ENCODE measurements at places on chromosomes 7 and 10. TPM values are rescaled to one million over a fixed set of nuclear protein-coding genes. Genes with fewer than 3 reads are reported as not detected.

- peak; percentile 94 for DNase-seq
- H3K4me1 ChIP-seq = no peaks in the 10 kb centered on the region
- H3K4me3 ChIP-seq = peak overlapping the region; percentile 17
Measured at GRCh38 chr7:604001-604883, 84.6 kb upstream of the PDGFA start.

GRCh38 chr10:128009372-128010126 is 102.6 kb downstream of the PTPRE start:
- no peaks in the 10 kb centered on the region for H3K36me3 ChIP-seq
- no peaks in the 10 kb centered on the region for H3K27me3 ChIP-seq

The CALHM1 gene
- not detected for total RNA-seq

The TMEM225B gene
- total RNA-seq = not detected

DNA sequence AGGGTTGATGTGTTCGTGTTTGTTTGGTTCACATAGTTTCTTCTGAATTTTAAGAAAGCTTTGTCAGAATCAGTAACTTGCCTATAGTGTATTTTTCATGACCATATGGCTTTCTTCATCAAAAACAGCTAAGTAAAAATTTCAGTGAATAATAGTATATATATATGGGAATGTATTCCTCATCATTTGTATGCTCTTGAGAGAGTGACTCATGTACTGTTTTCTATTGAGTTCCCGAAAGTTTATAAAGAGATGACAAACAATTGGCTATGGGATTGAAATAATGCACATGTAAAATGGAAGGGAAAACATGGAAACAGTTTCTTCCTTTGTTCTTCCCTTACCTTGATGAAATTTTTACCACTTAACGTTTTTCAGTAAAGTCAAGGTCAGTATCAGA is 56.4 kb downstream of the KAT6B start:
- no peaks in the 10 kb centered on the region for H3K36me3 ChIP-seq
- no peak overlapping the region for H3K27ac ChIP-seq
- H3K4me3 ChIP-seq = no peak overlapping the region
- no peaks in the 10 kb centered on the region for H3K27me3 ChIP-seq
- no peak for DNase-seq

DNA sequence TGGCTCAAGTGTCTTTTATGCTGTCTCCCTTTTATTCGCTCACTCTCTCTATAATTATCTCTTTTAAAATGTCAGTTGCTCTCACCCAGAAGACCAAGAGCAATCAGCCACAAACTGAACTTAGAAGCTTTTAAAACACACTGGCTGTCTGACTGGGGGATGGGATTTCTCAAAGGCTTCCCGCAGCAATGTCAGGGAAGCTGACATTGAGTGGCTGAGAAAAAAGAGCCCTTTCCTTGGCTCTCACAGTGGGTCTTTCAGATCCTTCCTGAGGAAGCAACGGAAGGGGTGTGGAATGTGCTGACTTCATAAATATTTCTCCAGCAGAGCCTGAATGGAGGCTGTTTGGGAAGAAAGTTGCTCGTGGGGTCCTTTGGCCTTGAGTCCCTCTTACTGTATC is 445.7 kb upstream of the C7orf33 start:
- DNase-seq = no peak
- H3K27ac ChIP-seq = no peak overlapping the region
- no peaks in the 10 kb centered on the region for H3K36me3 ChIP-seq
- H3K4me3 ChIP-seq = no peak overlapping the region
- no peaks in the 10 kb centered on the region for H3K27me3 ChIP-seq
- no peaks in the 10 kb centered on the region for H3K4me1 ChIP-seq

DNA sequence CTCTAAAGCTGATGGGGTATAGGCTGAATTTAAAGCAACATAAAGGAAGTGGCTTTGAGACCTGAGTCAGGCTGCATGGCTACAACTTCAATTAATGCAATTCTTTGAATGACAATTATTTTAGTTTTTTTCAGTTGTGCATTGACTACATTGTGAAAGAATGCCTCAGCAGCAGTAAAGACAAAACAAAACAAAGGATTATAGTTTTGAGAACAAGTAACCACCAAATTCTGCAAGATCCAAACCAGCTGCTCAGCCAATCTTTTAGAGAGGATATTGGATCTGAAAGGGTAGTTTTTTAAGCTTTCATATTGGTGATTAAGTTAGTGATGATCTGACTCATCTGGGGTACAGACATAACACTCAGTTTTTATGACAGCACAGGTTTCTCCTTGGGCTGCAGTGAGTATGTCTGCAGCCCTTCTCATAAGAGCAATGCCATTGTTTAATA is 40.6 kb upstream of the ABCA13 start:
- H3K36me3 ChIP-seq = no peaks in the 10 kb centered on the region
- no peaks in the 10 kb centered on the region for H3K4me1 ChIP-seq
- no peaks in the 10 kb centered on the region for H3K27me3 ChIP-seq
- no peak overlapping the region for H3K4me3 ChIP-seq
- no peak for DNase-seq

GRCh38 chr7:11208883-11209465 is 235.3 kb downstream of the PHF14 start:
- no peaks in the 10 kb centered on the region for H3K27me3 ChIP-seq
- no peak overlapping the region for H3K4me3 ChIP-seq
- no peaks in the 10 kb centered on the region for H3K36me3 ChIP-seq

The KCNMA1 gene
- 2.3 TPM for total RNA-seq

The PILRA gene
- 6.2 TPM for total RNA-seq

DNA sequence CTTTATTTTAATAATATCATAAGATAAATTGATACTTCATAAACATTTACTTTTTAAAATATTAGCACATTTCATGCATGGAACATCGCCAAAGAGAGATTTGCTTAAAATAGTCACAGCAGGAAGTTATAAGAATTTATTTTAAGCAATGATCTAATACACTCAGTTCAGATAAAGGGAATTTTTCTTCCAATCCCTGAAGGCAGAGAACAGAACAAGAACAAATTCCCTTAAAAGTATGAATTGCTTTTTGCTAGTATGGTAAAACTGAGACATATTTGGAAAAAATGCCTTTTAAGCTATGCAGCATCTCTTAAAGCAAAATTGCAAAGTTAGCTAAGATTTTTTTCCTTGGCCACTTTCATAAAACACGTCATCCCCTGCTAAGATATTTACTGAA is 91.0 kb downstream of the SEMA3D start:
- H3K27me3 ChIP-seq = no peaks in the 10 kb centered on the region
- H3K27ac ChIP-seq = no peak overlapping the region
- DNase-seq = no peak

The OGA gene
- total RNA-seq = 50.9 TPM

GRCh38 chr10:78934532-78934898 is 134.3 kb upstream of the ZMIZ1 start:
- no peaks in the 10 kb centered on the region for H3K36me3 ChIP-seq
- no peaks in the 10 kb centered on the region for H3K4me1 ChIP-seq
- H3K4me3 ChIP-seq = no peak overlapping the region
- no peak for DNase-seq

DNA sequence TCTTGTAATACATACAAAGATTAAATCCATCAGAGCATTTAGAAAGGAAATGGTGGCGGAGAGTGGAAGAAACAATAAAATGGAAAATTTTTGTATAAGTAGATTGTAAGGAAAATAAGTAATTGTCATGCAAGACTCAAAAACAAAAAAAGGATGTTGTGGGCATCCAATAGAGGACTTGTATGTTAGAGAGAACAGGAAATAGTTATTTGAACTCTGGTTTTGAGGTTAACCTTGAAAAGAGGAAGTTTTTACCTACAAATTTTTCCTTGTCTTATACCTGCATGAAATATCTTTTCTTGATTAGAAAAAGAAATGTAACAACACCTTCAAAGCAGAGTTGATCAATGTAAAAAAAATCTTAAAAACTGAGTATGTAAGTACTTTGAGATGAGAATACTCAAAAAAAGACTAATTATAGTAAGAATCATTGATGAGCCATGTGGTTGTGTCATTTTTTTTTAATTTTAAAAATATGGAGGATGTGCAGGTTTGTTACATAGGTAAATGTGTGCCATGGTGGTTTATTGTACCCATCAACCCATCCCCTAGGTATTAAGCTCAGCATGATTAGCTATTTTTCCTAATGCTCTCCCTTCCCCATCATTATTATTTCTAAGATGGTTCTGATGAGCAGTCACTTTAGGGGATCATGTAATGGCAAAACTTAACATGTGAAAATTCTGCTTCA is 11.9 kb downstream of the TMEM106B start:
- no peaks in the 10 kb centered on the region for H3K4me1 ChIP-seq
- no peaks in the 10 kb centered on the region for H3K27me3 ChIP-seq
- peaks cover 37% of the 10 kb centered on the region for H3K36me3 ChIP-seq
- no peak overlapping the region for H3K27ac ChIP-seq
- no peak overlapping the region for H3K4me3 ChIP-seq
- DNase-seq = no peak

GRCh38 chr10:51911723-51912122 is 212.3 kb upstream of the CSTF2T start:
- H3K4me3 ChIP-seq = no peak overlapping the region
- no peak for DNase-seq
- H3K27ac ChIP-seq = no peak overlapping the region

DNA sequence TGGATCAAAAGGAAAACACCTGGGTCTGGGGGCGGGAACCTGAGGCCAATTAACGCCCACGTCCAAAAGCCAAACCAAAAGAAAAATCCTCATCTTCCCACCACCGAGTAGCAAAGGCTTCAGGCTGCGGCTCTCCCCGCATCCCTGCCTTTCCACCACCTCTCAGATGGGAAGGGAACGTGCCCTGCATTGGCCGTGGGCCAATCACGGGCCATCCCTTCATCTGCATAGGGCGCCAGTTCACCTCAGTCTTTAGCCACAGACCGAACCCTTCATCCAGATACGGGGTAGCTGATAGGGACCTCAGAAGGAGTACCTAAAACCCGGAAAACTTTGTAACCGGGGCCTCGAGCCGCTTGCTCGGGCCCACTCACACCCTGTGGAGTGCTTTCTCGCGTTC is 626 bp downstream of the PRPF18 start:
- H3K27me3 ChIP-seq = no peaks in the 10 kb centered on the region
- H3K4me3 ChIP-seq = peak overlapping the region; percentile 84
- no peak overlapping the region for H3K27ac ChIP-seq
- DNase-seq = no peak

DNA sequence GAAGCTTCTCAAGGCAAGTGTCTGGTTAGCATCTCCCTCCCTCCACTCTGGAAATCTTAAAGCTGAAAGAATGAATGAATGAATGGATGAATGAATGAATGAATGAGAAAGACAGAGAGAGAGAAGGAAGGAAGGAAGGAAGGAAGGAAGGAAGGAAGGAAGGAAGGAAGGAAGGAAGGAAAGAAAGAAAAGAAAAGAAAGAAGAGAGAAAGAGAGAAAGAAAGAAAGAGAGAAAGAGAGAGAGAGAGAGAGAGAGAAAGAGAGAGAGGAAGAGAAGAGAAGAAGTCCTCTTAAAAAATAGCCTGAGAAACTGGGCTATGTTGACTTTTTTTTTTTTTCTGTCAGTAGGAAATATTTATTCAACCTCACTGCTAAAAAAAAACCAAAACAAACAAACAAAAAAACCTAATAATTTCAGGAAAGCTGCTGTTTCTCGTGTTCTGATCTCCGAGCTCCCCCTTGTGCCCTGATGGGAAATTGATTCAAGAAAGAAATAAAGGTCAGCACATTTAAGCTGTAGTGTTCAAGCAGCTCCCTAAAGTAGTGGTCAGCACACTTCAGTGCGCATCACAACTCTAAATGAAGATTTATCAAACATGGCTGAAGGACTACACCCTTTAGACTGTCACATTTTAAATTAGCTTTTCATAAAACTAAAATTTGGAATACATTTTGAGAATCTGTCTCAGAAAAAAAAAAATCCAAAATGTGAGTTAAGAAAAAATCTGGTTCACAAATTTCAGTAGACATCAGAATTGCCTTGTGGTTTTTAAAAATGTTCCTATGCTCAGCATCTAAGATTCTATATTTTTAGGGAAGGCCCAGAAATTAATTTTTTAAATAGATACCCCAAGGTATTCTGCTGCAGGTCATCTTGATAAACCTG is 154.3 kb downstream of the ELAPOR2 start:
- no peak overlapping the region for H3K27ac ChIP-seq
- DNase-seq = no peak
- H3K36me3 ChIP-seq = no peaks in the 10 kb centered on the region
- no peak overlapping the region for H3K4me3 ChIP-seq
- no peaks in the 10 kb centered on the region for H3K27me3 ChIP-seq

The OPN4 gene
- total RNA-seq = 0.19 TPM

GRCh38 chr7:40587419-40587818 is 452.6 kb downstream of the SUGCT start:
- no peaks in the 10 kb centered on the region for H3K36me3 ChIP-seq
- H3K4me3 ChIP-seq = no peak overlapping the region
- no peaks in the 10 kb centered on the region for H3K27me3 ChIP-seq
- DNase-seq = no peak
- no peaks in the 10 kb centered on the region for H3K4me1 ChIP-seq

GRCh38 chr10:58052772-58053171 is 214.9 kb downstream of the IPMK start:
- H3K36me3 ChIP-seq = no peaks in the 10 kb centered on the region
- H3K27me3 ChIP-seq = no peaks in the 10 kb centered on the region
- no peaks in the 10 kb centered on the region for H3K4me1 ChIP-seq
- DNase-seq = no peak

The WIPF3 gene
- total RNA-seq = 1.3 TPM

- H3K27me3 ChIP-seq = no peaks in the 10 kb centered on the region
- peak overlapping the region; percentile 87 for H3K27ac ChIP-seq
- no peak overlapping the region for H3K4me3 ChIP-seq
Measured at GRCh38 chr10:80182986-80183385, 22.4 kb downstream of the ANXA11 start.

DNA sequence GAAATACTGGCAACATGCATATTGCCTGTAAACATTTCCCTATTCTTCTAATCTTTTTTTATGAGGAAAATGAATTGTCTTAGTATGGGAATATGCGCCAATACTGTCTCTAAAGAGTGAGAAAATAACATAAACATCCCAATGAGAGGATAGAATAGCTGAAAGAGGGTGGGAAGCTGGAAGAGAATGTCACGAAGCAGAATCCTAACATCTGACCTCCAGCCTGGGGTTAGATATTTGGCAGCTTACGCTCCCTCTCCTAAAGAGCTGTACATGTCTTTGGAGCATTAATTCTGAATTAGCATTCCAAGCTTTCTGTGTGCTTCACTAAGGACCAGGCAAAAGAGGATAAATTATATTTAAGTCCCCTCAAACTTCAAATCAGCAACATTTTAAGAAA is 31.6 kb upstream of the SLC16A12 start:
- no peaks in the 10 kb centered on the region for H3K27me3 ChIP-seq
- H3K4me1 ChIP-seq = no peaks in the 10 kb centered on the region
- no peak overlapping the region for H3K27ac ChIP-seq
- no peak overlapping the region for H3K4me3 ChIP-seq
- no peak for DNase-seq
- no peaks in the 10 kb centered on the region for H3K36me3 ChIP-seq

The COG5 gene
- 28.0 TPM for total RNA-seq

DNA sequence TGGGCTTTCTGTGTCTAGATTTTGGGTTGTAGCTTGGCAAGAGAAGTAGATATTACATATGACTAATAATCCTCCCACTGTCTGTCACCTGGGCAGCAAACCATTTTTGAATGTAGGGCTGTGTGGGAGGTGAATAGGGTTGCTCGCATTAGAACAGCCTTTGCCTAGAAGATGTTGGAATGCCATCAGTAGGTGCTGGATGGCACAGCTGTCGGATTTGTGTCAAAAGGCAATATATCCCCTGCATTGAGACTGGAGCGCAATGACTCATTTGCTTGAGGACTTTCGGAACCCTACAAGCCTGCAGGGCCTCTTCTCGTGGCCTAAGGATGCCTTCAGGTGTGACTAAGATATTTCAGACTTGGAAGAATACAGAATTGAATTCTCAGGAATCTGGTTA is 323.8 kb downstream of the GPR158 start:
- no peaks in the 10 kb centered on the region for H3K4me1 ChIP-seq
- no peak overlapping the region for H3K27ac ChIP-seq

Data from right atrium auricular region (tissue), 2 donors.